Stimulated activated naive B cell treated with anti-CD40 and anti-IgM and Interleukin-4, amounts not matched to agents 10 μg/mL and 1 μg/mL and 100 μg/mL, for 72 hours (primary cell): ENCODE measurements at places on chromosomes 5 and 9.
A peak's percentile ranks its signal among the peaks of the same experiment; 100 is the strongest.

GRCh38 chr5:156929366-156929948 lies 33.6 kb downstream of the TIMD4 start:
- H3K36me3 ChIP-seq = no peaks in the 10 kb centered on the region
- peaks cover 6% of the 10 kb centered on the region for H3K27me3 ChIP-seq

DNA sequence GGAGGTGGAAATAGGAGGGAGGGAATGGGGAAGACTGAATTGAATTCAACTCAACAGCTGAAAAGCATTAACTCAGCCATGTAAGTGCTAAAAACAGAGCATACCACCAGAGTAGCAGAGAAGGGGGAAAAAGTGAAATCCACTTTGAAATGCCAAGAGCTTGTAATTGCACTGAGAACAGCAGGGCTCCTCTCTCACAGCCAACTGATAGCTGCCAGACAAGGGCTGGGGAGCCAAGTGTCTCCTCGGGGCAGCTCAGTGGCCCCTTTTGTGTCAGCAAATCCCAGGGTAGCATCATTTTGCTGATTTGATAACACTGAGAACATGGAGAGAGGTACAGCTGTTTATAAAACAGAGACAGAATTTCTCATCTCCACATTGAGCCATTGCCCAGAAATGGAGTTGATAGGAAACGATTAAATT lies 182.5 kb downstream of the FRMD3 start:
- DNase-seq = no peak
- H3K27me3 ChIP-seq = no peaks in the 10 kb centered on the region
- H3K4me3 ChIP-seq = no peak overlapping the region
- H3K4me1 ChIP-seq = no peaks in the 10 kb centered on the region

DNA sequence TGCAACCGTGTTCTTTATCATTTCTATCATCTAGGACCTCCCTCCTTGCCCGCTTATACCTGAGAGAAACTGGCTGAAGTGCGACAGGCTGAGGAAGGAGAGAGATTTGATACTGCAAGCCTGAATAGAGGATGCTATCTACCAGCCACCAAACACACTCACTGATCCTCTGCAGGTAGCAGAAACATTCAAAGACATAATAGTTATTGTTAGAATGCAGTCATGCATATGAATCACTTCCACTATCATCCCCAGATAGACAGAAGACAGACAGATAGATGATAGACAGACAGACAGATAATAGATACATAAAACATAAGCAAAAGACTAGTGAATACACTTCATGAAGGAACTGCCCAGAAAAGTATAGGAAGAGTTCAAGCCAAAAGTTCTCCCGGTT lies 32.9 kb downstream of the FAM81B start:
- no peaks in the 10 kb centered on the region for H3K27me3 ChIP-seq
- no peaks in the 10 kb centered on the region for H3K4me1 ChIP-seq
- no peaks in the 10 kb centered on the region for H3K36me3 ChIP-seq
- DNase-seq = no peak

DNA sequence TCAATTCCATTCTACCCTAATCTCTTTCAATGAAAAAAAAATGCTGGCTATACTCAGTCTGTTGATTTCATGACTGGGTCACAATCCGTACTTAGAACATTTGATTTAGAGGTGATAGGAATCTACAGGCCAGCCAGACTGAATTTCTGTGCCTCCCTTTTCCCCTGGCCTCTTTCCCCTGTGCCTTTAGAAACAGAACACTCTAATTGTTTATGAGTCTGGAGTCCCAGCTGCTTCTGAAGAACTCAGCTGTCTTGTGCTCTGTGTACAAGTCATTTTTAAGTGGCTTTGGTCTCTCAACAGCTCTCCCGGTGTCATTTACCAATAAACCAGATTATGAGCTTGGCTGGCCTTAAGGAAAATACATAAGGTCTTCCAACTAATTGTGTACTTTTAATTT lies 94.1 kb upstream of the ITGA2 start:
- no peaks in the 10 kb centered on the region for H3K36me3 ChIP-seq
- peaks cover 5% of the 10 kb centered on the region for H3K27me3 ChIP-seq
- no peak overlapping the region for H3K4me3 ChIP-seq
- no peak overlapping the region for H3K27ac ChIP-seq
- no peaks in the 10 kb centered on the region for H3K4me1 ChIP-seq
- DNase-seq = no peak

DNA sequence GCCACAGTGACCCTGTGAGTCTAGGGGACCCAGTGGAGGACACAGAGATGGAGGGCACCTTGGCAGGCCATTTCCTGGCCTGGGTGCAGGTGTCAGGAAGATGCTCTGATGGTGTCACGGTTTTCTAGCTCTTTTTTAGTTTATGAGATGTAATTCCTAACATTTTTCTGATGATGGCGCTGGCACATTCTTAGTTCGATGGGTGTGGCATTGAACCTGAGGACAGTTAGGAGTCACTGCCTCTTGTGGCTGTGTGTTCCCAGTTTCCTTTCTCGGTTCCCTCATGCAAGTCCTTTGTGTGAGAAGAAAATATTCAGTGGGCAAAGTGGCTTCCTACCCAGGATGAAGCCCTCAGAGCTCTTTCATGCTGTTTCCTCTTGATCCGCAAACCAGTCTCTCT lies 129.4 kb upstream of the ICE1 start:
- no peak for DNase-seq
- no peaks in the 10 kb centered on the region for H3K4me1 ChIP-seq
- no peak overlapping the region for H3K27ac ChIP-seq
- H3K36me3 ChIP-seq = no peaks in the 10 kb centered on the region
- H3K27me3 ChIP-seq = no peaks in the 10 kb centered on the region

- H3K4me3 ChIP-seq = peak overlapping the region; percentile 71
- H3K27me3 ChIP-seq = no peaks in the 10 kb centered on the region
- DNase-seq = peak; percentile 44
- peak overlapping the region; percentile 96 for H3K27ac ChIP-seq
- H3K4me1 ChIP-seq = peaks cover 43% of the 10 kb centered on the region
Observed at GRCh38 chr9:37302277-37302676, 120.2 kb upstream of the GRHPR start.

DNA sequence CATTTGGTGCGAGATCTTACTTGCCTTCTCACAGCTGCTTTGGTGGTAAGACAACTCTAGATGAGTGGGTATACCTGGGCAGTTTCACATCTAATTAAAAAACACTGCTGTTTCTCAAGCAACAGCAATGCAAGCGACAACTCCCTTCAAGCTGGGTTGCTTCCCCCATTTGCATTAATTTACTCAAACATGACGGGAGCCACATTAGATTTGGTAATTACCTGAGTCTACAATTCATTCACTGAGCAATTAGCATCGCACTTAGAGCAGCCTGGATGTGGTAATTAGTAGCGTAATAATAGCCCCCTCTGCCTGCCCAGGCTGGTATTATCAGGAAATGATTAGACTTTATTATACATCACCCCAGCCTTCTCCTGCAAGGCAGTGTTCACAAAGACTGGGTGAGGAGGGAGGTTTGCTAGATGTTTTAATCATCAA lies 73.4 kb downstream of the FBXO38 start:
- no peaks in the 10 kb centered on the region for H3K36me3 ChIP-seq
- H3K4me1 ChIP-seq = peaks cover 8% of the 10 kb centered on the region
- no peak for DNase-seq
- H3K27me3 ChIP-seq = peaks cover 24% of the 10 kb centered on the region
